ENCODE measurements at places on chromosomes 6 and 20. TPM values are rescaled to one million over a fixed set of nuclear protein-coding genes. Genes with fewer than 3 reads are reported as not detected.

SOX18 gene
- polyA plus RNA-seq, result 2.0 TPM

GRCh38 chr6:30987304-30987703 lies 3.8 kb downstream of the MUC21 start:
- H3K36me3 ChIP-seq, result no peaks in the 10 kb centered on the region
- H3K4me3 ChIP-seq, result no peak overlapping the region
- no peak for DNase-seq
- no peaks in the 10 kb centered on the region for H3K4me1 ChIP-seq
- H3K27me3 ChIP-seq, result no peaks in the 10 kb centered on the region

- H3K27me3 ChIP-seq, result no peaks in the 10 kb centered on the region
- no peaks in the 10 kb centered on the region for H3K4me1 ChIP-seq
- no peaks in the 10 kb centered on the region for H3K36me3 ChIP-seq
- no peak overlapping the region for H3K27ac ChIP-seq
- DNase-seq, result peak; percentile 78
These were observed 6.7 kb upstream of the KCNK15 start for GRCh38 chr20:44738813-44739477.

DNA sequence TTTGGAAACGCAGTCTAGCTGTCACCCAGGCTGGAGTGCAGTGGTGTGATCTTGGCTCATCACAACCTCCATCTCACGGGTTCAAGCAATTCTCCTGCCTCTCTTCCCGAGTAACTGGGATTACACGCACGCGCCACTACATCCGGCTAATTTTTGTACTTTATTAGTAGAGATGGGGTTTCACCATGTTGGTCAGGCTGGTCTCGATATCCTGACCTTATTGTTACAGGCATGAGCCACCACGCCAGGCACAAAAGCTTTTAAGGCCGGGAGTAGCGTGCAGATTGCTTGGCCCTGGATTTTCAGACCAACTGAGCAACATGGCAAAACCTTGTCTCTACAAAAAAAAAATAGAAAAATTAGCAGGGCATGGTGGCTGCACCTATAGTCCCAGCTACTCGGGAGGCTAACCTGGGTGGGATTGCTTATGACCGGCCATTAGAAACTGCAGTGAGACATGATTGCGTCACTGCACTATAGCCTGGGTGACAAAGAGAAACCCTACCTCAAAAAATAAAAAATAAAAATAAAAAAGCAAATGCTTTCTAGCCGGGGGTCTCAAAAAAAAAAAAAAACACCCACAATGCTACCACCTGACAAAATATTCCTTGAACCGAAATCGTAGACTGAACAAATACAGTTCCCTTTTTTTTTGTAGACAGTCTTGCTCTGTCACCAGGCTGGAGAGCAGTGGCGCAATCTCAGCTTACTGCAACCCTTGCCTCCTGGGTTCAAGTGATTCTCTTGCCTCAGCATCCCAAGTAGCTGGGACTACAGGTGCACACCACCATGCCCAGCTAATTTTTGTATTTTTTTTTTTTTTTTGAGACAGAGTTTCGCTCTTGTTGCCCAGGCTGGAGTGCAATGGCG lies 15.0 kb downstream of the RBM39 start:
- H3K4me3 ChIP-seq, result no peak overlapping the region
- H3K27ac ChIP-seq, result no peak overlapping the region

DNA sequence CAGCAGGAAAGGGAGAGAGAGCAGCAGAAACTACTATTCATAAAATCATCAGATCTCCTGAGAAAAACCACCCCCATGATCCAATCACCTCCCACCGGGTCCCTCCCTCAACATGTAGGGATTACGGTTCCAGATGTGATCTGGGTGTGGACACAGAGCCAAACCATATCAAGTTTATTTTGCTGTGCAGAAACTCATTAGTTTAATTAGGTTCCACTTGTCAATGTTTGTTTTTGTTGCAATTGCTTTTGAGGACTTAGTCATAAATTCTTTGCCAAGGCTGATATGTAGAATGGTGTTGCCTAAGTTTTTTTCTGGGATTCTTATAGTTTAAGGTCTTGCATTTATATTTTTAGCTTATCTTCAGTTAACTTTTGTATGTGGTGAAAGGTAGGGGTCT lies 422.0 kb upstream of the HS3ST5 start:
- H3K4me3 ChIP-seq, result no peak overlapping the region
- H3K4me1 ChIP-seq, result no peaks in the 10 kb centered on the region
- H3K27me3 ChIP-seq, result no peaks in the 10 kb centered on the region
- no peaks in the 10 kb centered on the region for H3K36me3 ChIP-seq
- H3K27ac ChIP-seq, result no peak overlapping the region

GRCh38 chr6:122838060-122838780 lies 49.2 kb downstream of the SMPDL3A start:
- DNase-seq, result peak; percentile 32
- H3K36me3 ChIP-seq, result no peaks in the 10 kb centered on the region
- H3K4me3 ChIP-seq, result no peak overlapping the region

DNA sequence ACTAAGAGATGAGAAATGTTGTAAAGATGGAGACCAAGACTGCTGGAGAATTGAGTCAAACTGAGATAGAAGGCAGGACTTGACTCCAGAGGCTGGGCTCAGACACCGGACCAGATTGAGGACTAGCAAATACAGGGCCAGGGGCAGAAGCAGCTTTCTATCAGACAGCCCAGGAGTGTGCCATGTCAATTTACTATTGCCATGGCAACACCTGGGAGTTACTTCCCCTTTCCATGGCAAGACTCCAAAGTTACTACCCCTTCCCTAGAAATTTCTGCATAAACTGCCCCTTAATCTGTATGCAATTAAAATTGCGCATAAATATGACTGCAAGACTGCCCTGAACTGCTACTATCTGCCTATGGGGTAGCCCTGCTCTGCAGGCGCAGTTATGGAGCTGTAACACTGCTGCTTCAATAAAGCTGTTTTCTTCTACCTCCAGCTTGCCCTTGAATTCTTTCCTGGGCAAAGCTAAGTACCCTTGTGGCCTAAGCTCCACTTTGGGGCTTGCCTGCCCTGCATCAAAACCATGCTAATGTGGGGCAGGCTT lies 90.1 kb upstream of the EDN1 start:
- H3K36me3 ChIP-seq, result no peaks in the 10 kb centered on the region
- H3K27me3 ChIP-seq, result no peaks in the 10 kb centered on the region
- DNase-seq, result no peak
- H3K4me3 ChIP-seq, result no peak overlapping the region
- H3K4me1 ChIP-seq, result peaks cover 4% of the 10 kb centered on the region

DNA sequence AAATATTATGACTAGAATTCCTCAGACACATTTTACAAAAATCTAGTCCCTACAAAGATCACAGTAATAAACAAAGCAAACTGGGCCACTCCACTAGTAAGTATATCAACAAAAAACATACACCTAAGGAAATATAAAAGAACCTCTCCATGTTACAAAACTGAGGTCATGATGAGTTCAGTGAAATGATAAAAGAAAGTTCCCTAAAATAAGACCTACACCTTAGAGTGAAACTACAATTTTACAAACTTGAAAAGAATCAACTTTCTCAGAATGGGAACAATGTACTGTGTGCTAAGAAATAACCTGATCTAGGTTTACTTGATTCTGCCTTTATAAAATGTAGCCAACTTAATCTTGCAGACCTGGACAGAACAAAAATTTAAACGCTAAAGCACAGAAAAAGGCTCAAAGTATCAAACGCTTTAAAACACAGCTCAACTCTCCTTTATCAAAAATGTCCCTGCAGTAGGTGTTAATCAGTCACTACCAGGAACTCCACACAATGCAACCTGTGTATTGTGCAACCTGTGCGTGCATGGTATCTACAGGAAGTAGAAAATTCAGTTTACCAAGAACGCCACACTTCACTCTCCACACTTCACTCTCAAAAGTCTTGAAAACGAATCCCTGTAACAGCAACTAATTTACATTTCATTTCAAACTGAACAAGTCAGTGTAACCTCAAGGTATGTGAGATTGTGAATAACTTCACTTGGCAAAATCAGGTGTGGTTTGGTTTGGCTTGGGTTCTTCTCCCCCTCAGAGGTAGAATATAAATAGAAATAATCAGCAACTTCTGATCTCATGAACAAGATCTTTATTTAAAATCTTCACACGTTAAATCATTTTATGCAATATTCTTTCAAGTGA lies 1.8 kb downstream of the RALGAPA2 start:
- no peaks in the 10 kb centered on the region for H3K27me3 ChIP-seq
- H3K4me3 ChIP-seq, result peak overlapping the region; percentile 78
- H3K27ac ChIP-seq, result peak overlapping the region; percentile 93

DNA sequence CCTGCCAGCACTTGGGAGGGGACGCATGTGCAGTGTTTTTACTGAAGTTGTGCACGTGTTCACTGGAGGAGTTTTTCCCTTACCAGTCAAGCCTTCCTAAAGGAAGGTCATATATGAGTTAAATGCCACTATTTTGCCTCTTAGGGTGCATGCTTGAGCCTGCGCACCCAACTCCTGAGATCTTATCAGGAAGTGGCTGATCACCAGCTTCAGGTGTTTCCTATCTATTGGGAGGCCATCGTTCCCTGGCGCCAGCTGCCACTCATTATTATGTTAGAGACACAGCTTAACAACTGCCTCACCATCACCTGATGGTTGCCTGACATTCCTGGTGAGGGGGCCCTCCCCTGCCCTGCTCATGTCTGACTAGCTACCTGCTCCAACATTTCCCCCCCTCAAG lies 8.5 kb downstream of the ERVFRD-1 start:
- no peak overlapping the region for H3K27ac ChIP-seq
- no peaks in the 10 kb centered on the region for H3K27me3 ChIP-seq
- H3K4me1 ChIP-seq, result no peaks in the 10 kb centered on the region
- no peak for DNase-seq
- H3K4me3 ChIP-seq, result no peak overlapping the region
- H3K36me3 ChIP-seq, result no peaks in the 10 kb centered on the region

GRCh38 chr20:17407550-17407949 lies 123.6 kb downstream of the BFSP1 start:
- no peak overlapping the region for H3K27ac ChIP-seq
- H3K27me3 ChIP-seq, result peaks cover 3% of the 10 kb centered on the region

CLPSL2 gene
- not detected for polyA plus RNA-seq

ZC2HC1B gene
- polyA plus RNA-seq, result not detected

GRCh38 chr6:105077596-105078385 lies 102.0 kb downstream of the POPDC3 start:
- peak; percentile 57 for DNase-seq
- no peaks in the 10 kb centered on the region for H3K27me3 ChIP-seq
- no peak overlapping the region for H3K27ac ChIP-seq
- H3K36me3 ChIP-seq, result no peaks in the 10 kb centered on the region
- H3K4me3 ChIP-seq, result no peak overlapping the region

- no peaks in the 10 kb centered on the region for H3K4me1 ChIP-seq
- no peak overlapping the region for H3K27ac ChIP-seq
- DNase-seq, result no peak
- no peaks in the 10 kb centered on the region for H3K36me3 ChIP-seq
These were observed 375.9 kb upstream of the PTCHD4 start for GRCh38 chr6:48486876-48487275.

GRCh38 chr6:27502508-27503435 lies 29.9 kb upstream of the ZNF184 start:
- no peaks in the 10 kb centered on the region for H3K4me1 ChIP-seq
- H3K27ac ChIP-seq, result peak overlapping the region; percentile 29
- H3K36me3 ChIP-seq, result no peaks in the 10 kb centered on the region
- peak overlapping the region; percentile 48 for H3K4me3 ChIP-seq
- peaks cover 6% of the 10 kb centered on the region for H3K27me3 ChIP-seq
- DNase-seq, result peak; percentile 78

- DNase-seq, result no peak
- no peaks in the 10 kb centered on the region for H3K4me1 ChIP-seq
- H3K27me3 ChIP-seq, result no peaks in the 10 kb centered on the region
- H3K4me3 ChIP-seq, result no peak overlapping the region
These were observed 94.0 kb downstream of the AHI1 start for GRCh38 chr6:135403584-135403983.

NINL gene
- polyA plus RNA-seq, result 31.7 TPM

GNRH2 gene
- polyA plus RNA-seq, result 93.8 TPM

- H3K27ac ChIP-seq, result no peak overlapping the region
- peaks cover 9% of the 10 kb centered on the region for H3K4me1 ChIP-seq
- no peak for DNase-seq
- H3K27me3 ChIP-seq, result no peaks in the 10 kb centered on the region
- no peaks in the 10 kb centered on the region for H3K36me3 ChIP-seq
These were observed 44.9 kb downstream of the ADAT2 start for GRCh38 chr6:143405373-143406154.

DNA sequence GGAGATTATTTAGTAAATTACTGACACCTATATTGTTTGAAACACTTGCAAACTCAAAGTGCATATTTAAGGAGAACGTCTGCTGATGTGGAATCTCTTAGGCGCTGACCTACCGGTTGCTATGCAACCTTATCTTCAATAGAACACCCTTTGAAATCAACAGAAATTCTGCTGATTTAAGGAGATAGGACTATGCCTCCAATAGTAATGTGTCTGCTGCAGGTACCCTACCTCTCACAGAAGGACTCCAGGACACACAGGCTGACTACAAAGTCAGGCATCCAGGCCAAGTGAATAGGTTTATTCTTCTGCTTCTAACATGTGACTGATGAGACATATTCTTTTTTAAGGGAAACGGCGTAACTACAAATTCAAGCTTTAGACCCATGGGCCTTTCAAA lies 311.7 kb downstream of the CBLN4 start:
- no peaks in the 10 kb centered on the region for H3K4me1 ChIP-seq
- DNase-seq, result peak; percentile 21
- no peak overlapping the region for H3K27ac ChIP-seq
- no peaks in the 10 kb centered on the region for H3K36me3 ChIP-seq
- H3K27me3 ChIP-seq, result no peaks in the 10 kb centered on the region

GRCh38 chr6:151176911-151177770 lies 62.6 kb upstream of the AKAP12 start:
- no peak for DNase-seq
- no peaks in the 10 kb centered on the region for H3K36me3 ChIP-seq
- no peaks in the 10 kb centered on the region for H3K4me1 ChIP-seq
- H3K27ac ChIP-seq, result no peak overlapping the region
- no peak overlapping the region for H3K4me3 ChIP-seq

KIZ gene
- polyA plus RNA-seq, result 11.7 TPM

GRCh38 chr6:157063923-157064322 lies 259.4 kb downstream of the TMEM242 start:
- no peaks in the 10 kb centered on the region for H3K27me3 ChIP-seq
- peak overlapping the region; percentile 45 for H3K27ac ChIP-seq
- no peaks in the 10 kb centered on the region for H3K36me3 ChIP-seq
- H3K4me3 ChIP-seq, result no peak overlapping the region
- no peak for DNase-seq
- peaks cover 3% of the 10 kb centered on the region for H3K4me1 ChIP-seq

DNA sequence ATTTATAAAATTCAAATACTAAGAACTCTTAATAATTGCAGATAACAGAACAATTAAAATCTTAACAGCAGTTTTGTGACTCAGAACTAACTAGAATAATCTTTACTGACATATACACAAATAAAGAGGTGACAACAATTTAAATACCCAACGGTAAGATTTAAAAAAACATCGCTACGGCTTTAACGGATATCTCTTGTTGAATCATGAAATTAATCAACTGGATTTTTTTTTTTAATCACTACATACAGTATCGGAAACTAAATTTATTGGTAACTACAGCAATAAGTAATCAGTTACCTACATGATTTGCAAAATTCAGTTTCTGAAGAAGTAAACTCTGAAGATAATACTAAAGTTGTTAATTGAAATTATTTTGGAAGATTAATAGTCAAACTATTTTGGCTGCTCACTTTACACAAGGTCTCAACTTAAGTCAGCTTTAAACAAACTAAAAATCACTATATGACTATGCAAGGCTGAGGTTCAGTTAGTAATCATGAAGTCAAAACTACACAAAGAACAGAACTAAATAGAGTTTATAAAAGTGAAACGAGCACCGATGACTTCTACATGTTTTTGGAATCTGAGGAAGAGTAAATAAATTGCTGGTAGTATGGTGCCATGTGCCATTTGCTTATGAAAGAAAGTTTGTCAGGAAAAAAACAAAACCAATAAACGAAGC lies 128.8 kb downstream of the HUS1B start:
- no peak overlapping the region for H3K4me3 ChIP-seq
- no peaks in the 10 kb centered on the region for H3K36me3 ChIP-seq
- DNase-seq, result no peak
- no peaks in the 10 kb centered on the region for H3K4me1 ChIP-seq
- H3K27me3 ChIP-seq, result no peaks in the 10 kb centered on the region

Data from hepatocyte (in vitro differentiated cells).